ENCODE measurements at places on chromosomes 6 and 20. TPM values are rescaled to one million over a fixed set of nuclear protein-coding genes. Genes with fewer than 3 reads are reported as not detected.
A peak's percentile ranks its signal among the peaks of the same experiment; 100 is the strongest.

The RHAG gene
- 0.97 TPM for polyA plus RNA-seq

The SDCBP2 gene
- polyA plus RNA-seq = 2.3 TPM

- DNase-seq = no peak
These were observed 5.1 kb upstream of the TXLNB start for GRCh38 chr6:139296927-139297326.

- no peak for DNase-seq
These were observed 48.2 kb downstream of the DCBLD1 start for GRCh38 chr6:117530467-117531242.

DNA sequence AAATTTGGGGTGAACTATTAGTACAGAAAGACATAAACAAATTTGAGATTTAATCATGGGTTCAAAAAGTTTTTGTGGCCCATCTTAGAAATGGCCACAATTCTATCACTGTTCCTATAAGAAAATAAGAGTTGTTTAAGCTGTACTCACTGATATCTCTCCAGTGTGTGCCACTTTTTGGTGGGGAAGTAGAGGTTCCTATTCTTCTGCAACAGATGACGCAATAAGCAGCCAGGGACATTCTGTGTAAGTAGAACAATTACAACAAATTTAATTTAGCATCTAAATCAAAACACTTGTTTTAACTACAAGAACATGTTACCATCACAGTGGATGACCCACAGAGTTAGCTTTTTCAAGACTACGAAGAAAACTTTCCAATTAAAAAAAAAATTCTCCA lies 9.9 kb downstream of the SERAC1 start:
- DNase-seq = no peak

GRCh38 chr6:10410207-10411050 lies 4.4 kb downstream of the TFAP2A start:
- no peak for DNase-seq

GRCh38 chr6:2855061-2855519 lies 13.4 kb upstream of the SERPINB1 start:
- DNase-seq = peak; percentile 79

GRCh38 chr6:116975600-116975999 lies 98.6 kb downstream of the RFX6 start:
- peak; percentile 17 for DNase-seq

- DNase-seq = no peak
These were observed 108.7 kb downstream of the GPX5 start for GRCh38 chr6:28634411-28634760.

DNA sequence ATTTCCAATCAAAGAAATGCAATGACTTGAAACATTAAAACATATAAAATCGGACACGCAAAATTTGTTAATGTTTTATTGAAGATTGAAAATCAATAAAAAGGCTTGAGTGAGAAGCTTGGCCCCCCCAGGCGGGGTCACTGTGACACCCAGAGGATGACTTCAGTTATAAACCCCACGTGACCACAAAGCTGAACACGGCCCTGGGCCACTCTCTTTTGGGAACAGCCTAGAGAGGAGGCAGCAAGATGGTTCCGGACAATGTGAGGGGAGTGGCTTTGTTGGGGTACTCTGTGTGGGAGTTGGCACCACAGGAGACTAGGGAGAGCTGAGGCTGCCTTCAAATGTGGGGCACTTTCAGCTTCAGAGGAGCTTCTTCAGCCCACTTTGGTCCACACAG lies 172.5 kb downstream of the LRFN2 start:
- DNase-seq = no peak

DNA sequence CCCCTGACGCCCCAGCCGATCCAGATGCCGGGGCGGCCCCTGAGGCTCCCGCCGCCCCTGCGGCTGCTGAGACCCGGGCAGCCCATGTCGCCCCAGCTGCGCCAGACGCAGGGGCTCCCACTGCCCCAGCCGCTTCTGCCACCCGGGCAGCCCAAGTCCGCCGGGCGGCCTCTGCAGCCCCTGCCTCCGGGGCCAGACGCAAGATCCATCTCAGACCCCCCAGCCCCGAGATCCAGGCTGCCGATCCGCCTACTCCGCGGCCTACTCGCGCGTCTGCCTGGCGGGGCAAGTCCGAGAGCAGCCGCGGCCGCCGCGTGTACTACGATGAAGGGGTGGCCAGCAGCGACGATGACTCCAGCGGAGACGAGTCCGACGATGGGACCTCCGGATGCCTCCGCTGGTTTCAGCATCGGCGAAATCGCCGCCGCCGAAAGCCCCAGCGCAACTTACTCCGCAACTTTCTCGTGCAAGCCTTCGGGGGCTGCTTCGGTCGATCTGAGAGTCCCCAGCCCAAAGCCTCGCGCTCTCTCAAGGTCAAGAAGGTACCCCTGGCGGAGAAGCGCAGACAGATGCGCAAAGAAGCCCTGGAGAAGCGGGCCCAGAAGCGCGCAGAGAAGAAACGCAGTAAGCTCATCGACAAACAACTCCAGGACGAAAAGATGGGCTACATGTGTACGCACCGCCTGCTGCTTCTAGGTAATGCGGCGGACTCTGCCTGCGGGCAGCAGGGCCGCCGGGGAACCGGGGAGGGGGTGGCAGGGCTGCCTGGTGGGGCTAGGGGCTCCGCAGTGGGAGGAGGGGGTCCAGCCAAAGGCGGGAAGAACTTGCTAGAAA lies 2.3 kb downstream of the GNAS start:
- no peak for DNase-seq

- DNase-seq = no peak
These were observed 31.8 kb downstream of the KCNK5 start for GRCh38 chr6:39197521-39197920.

All from muscle of leg (tissue), 16 donors.